ENCODE measurements at places on chromosomes 7 and 10. TPM values are rescaled to one million over a fixed set of nuclear protein-coding genes. Genes with fewer than 3 reads are reported as not detected.
A peak's percentile ranks its signal among the peaks of the same experiment; 100 is the strongest.

The PANK1 gene
- total RNA-seq, result 4.6 TPM

DNA sequence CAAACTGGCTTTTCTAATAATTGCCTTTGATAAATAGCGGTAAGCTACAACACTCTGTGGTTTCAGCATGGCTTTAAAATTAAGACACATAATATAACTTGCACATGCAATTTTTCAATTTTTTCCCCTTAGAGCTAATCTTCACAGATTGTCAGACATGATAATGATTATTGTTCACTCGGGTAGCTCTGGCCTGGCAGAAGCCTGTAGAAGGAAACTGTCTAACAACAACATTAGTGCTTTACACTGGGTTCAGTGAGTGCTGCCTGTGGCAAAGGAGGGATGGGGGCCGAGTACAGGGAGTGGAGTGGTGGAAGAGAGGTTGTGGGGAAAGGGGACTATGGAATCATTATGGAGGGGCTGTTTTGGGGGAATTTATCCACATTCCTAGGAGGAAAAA lies 67.2 kb upstream of the AUTS2 start:
- H3K4me3 ChIP-seq, result no peak overlapping the region
- no peaks in the 10 kb centered on the region for H3K36me3 ChIP-seq
- H3K27ac ChIP-seq, result no peak overlapping the region
- DNase-seq, result no peak
- H3K27me3 ChIP-seq, result no peaks in the 10 kb centered on the region

DNA sequence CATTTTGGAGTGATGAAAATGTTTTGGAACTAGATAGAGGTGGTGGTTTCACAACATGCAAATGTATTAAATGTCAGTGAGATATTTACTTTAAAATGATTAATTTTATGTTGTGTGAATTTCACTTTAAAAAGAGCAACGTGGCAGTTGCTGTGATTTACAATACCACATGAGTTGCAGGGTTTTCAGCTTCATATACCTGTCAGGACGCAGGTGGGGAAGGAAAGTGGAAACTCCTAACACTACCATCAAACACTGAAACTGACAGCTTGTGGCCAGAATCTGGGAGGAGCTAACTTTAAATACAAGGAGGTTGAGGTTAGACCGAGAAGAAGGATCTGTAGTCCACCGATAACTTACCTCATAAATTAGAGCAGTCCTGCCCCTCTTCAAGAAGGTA lies 168.9 kb upstream of the TMEM72 start:
- no peak overlapping the region for H3K27ac ChIP-seq
- DNase-seq, result no peak
- H3K27me3 ChIP-seq, result no peaks in the 10 kb centered on the region
- no peaks in the 10 kb centered on the region for H3K36me3 ChIP-seq

DNA sequence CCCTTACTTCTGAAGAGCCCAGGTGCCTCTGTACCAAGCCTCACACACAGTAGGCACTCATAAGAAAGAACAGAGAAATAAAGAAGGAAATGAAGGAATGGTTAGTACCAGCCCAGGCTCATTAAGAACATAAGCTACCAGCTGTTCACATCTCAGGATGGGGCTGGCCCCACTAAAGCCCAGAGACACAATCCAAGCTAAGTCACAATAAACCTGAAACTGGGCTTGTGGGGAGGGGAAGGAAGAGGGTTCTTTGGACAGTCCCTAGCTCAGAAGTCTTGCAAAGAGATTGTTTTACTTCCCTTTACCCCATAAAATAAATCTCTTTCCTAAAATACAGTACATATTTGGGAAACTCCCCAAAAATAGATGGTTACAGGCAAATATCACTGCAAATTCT lies 24.3 kb downstream of the FBXW4 start:
- peaks cover 38% of the 10 kb centered on the region for H3K36me3 ChIP-seq
- H3K4me3 ChIP-seq, result no peak overlapping the region
- H3K4me1 ChIP-seq, result peaks cover 5% of the 10 kb centered on the region
- no peak for DNase-seq

GRCh38 chr7:98669329-98670000 lies 52.4 kb downstream of the NPTX2 start:
- no peaks in the 10 kb centered on the region for H3K4me1 ChIP-seq
- H3K27me3 ChIP-seq, result 0 out of 2 replicates have a peak, but pooled peaks cover 3% of the 10 kb centered on the region
- no peak for DNase-seq
- H3K36me3 ChIP-seq, result no peaks in the 10 kb centered on the region
- no peak overlapping the region for H3K27ac ChIP-seq

- no peaks in the 10 kb centered on the region for H3K27me3 ChIP-seq
- DNase-seq, result no peak
- no peaks in the 10 kb centered on the region for H3K36me3 ChIP-seq
- no peak overlapping the region for H3K4me3 ChIP-seq
- no peaks in the 10 kb centered on the region for H3K4me1 ChIP-seq
- H3K27ac ChIP-seq, result no peak overlapping the region
These were observed 67.1 kb downstream of the C10orf120 start for GRCh38 chr10:122632576-122632975.

The ELN gene
- not detected for total RNA-seq

The CABCOCO1 gene
- total RNA-seq, result not detected

DNA sequence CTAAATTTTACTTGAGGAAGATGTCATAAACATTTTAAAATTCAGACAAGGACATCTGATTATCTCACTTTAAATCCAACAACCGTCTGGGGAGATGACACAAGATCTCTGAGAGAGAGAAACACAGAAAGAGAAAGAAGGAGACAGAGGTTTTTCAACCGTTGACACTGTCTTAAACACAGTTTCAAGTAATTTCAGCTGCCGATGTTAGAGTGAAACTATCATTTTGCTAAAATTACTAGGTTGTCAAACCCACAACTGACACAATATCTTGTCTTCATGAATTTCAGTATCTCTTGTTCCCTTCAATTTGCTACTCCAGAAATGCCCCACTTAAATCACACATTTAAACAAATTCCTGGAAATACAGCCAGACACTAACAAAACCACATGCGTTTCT lies 174.8 kb downstream of the RAPGEF5 start:
- H3K27me3 ChIP-seq, result no peaks in the 10 kb centered on the region
- H3K36me3 ChIP-seq, result no peaks in the 10 kb centered on the region
- H3K4me1 ChIP-seq, result no peaks in the 10 kb centered on the region
- H3K27ac ChIP-seq, result no peak overlapping the region
- H3K4me3 ChIP-seq, result no peak overlapping the region

DNA sequence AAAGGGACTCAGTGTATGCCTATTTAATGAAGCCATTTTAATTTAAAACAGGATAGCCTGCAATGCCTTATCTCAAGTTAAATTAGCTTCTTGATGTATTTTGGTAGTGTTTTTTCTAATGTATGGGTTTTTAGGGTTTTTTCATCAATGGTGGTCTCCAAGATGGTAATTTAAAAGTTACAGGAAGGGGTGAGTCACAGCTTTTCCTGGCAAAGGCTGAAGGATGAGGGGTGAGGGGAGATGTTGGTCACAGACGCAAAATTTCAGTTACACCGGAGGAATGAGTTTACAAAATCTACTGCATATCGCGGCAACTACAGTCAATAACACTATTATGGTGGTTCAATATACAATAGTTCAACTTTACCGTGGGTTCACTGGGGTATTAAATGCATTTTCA lies 31.6 kb downstream of the CCDC3 start:
- no peaks in the 10 kb centered on the region for H3K36me3 ChIP-seq
- no peaks in the 10 kb centered on the region for H3K27me3 ChIP-seq
- DNase-seq, result peak; percentile 64
- H3K4me1 ChIP-seq, result peaks cover 34% of the 10 kb centered on the region
- peak overlapping the region; percentile 73 for H3K27ac ChIP-seq
- no peak overlapping the region for H3K4me3 ChIP-seq

The ODAD2 gene
- 2.0 TPM for total RNA-seq

DNA sequence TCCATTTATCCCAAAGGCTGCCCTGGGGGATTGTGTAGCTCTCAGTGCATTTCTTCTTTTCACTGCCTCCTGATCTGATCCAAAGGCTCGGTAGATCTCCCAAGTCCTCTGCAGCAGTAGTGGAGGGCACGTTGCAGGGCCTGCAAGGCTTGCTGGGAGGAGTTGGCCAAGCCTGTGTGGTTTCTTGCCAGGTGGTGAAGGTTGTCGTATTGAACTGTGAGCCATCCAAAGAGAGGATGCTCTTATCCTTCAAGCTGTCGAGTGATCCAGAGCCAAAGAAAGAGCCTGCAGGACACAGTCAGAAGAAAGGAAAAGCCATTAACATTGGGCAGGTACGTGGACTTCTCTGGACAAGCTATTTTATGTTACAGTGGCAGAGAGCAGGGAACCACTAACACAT lies 21.2 kb downstream of the PDCD11 start:
- no peaks in the 10 kb centered on the region for H3K4me1 ChIP-seq
- peaks cover 88% of the 10 kb centered on the region for H3K36me3 ChIP-seq
- no peaks in the 10 kb centered on the region for H3K27me3 ChIP-seq
- no peak for DNase-seq

- no peak for DNase-seq
- H3K36me3 ChIP-seq, result no peaks in the 10 kb centered on the region
- H3K4me3 ChIP-seq, result no peak overlapping the region
- H3K27me3 ChIP-seq, result peaks cover 6% of the 10 kb centered on the region
- H3K27ac ChIP-seq, result no peak overlapping the region
- H3K4me1 ChIP-seq, result no peaks in the 10 kb centered on the region
These were observed 25.6 kb upstream of the IL15RA start for GRCh38 chr10:6002809-6003510.

The NUTM2D gene
- 1.4 TPM for total RNA-seq

The OR2A1 gene
- not detected for total RNA-seq

- no peak for DNase-seq
- H3K27me3 ChIP-seq, result no peaks in the 10 kb centered on the region
- H3K4me1 ChIP-seq, result peaks cover 11% of the 10 kb centered on the region
- no peak overlapping the region for H3K4me3 ChIP-seq
- no peak overlapping the region for H3K27ac ChIP-seq
These were observed 270.5 kb downstream of the CREB5 start for GRCh38 chr7:28682801-28683200.

DNA sequence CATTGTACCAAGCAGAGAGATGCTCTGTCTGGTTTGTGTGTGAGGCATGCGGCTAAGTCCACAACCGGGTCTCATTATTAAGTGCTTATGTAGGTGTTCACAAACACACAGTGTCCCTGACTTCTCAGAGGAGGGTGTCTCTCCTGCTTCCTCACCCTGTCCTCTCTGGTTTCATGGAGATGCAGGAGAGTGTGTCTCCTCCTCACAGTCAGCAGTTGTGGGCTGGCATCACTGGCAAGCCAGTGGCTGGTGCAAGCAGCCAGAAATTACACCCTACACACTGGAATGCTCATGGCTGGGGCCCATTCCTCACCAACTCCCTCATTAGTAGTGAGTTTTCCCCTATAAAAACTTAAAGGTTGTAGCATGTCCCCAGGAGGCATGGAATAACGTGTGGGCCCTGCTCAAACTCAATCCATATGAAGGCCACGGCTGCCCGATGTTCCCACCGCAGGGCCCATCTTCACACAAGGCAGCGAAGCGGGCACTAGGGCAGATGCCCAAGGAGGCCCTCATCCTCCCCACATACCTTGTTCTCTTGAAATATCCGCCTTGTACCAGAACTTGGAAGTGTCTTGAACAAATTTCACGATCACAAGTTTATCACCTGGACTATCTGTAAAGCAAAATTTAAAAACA lies 280.1 kb downstream of the TNS3 start:
- H3K4me1 ChIP-seq, result no peaks in the 10 kb centered on the region
- no peaks in the 10 kb centered on the region for H3K27me3 ChIP-seq
- H3K36me3 ChIP-seq, result peaks cover 82% of the 10 kb centered on the region
- no peak for DNase-seq

DNA sequence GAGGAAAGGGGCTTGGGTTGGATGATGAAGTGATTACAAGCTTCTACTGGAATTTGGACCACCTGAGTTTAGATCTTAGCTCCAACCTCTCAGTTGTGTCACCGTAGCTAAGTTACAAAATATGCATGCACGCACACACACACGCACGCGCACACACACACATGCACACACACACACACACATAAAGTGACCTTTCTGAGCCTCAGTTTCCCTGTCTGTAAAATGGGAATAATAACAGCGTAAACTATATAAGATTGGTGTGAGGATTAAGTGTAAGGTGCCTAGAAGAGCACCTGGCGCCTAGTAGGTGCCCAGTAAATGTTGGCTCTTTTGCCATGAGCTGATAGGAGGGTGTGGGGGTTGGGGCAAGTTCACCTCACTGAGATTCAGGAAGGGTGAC lies 12.6 kb upstream of the AQP1 start:
- H3K27ac ChIP-seq, result no peak overlapping the region
- H3K36me3 ChIP-seq, result no peaks in the 10 kb centered on the region
- no peaks in the 10 kb centered on the region for H3K27me3 ChIP-seq
- peaks cover 22% of the 10 kb centered on the region for H3K4me1 ChIP-seq
- DNase-seq, result no peak

DNA sequence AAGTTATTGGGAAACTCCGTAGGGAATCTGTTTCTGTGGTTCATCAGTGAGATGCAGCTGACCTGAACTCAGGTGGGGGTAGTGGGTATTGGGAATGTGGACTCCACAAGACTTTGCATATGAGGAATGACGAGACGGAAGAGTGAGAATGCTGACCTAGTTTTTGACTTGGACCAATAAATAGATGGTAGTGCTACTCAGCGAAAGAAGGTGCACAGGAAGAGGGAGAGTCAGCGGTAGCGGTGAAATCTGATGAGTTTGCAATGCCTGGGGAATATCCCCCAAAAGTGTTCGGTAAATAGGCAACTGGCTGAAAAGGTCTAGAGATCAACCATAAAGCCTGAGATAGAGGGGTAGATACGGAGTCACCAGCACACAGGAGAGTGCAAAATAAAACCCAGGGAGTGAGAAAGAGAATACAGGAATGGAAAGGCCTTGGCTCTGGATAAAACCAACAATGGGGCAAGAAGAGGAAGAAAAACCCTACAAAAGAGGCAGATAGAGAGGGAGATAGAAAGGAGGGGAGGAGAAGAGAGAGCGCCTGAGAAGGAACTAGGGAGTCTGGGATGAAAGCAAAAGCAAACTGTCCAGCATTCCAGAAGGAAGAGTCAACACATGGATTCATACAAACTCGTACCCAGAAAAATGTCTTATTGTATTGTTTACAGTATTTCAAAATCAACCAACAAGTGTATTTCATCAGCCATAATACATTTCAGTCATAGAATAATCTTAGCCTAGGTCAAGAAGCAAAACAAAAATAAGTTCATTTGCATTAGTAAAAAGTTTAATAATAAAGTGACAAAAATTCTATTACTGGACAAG lies 5.4 kb downstream of the ARHGAP21 start:
- peaks cover 55% of the 10 kb centered on the region for H3K36me3 ChIP-seq
- peak; percentile 49 for DNase-seq
- peak overlapping the region; percentile 83 for H3K27ac ChIP-seq

DNA sequence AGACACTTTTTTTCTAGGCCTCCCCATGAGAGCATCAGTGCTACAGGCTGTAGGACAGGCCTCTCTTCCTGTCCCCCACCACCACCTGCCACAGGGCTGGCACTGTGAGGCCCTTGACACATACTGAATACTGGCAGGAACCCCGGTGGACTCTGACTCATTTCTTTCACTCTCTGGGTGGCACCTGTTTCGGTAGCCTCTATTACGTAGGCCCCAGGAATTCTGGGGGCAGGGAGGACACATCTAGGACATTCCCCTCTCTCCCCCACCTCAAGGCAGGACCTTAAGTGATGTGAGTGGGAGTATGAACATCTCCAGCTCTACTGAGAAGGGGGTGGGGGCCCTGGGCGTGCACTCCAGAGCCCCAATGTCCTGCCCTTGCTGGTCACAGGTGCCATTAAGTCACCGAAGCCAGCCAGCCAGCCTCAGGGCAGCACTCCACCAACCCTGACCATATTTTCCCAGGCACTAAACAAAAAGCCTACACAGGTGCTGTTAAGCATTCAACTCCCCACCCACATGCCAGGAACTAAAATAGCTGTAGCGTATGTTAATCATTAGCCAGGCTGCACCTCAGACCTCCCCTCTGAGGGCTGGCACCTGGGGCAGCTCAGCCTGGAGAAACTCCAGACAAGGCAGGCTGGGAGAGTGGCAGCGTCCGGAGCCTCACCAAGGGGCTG lies 8.9 kb downstream of the ANXA11 start:
- H3K4me3 ChIP-seq, result no peak overlapping the region
- no peak for DNase-seq
- no peak overlapping the region for H3K27ac ChIP-seq
- H3K27me3 ChIP-seq, result no peaks in the 10 kb centered on the region

The AKR1B1 gene
- total RNA-seq, result 103 TPM

The FXYD4 gene
- total RNA-seq, result not detected

The NIPSNAP2 gene
- total RNA-seq, result 62.4 TPM

All from SJSA1 (cell line).